Myometrial cell (primary cell): ENCODE measurements at places on chromosomes 4 and X. TPM values are rescaled to one million over a fixed set of nuclear protein-coding genes. Genes with fewer than 3 reads are reported as not detected.

NFKB1 gene
- total RNA-seq = 33.4 and 36.7 TPM in 2 replicates

CXCL6 gene
- 0.58 and 4.6 TPM in 2 replicates for total RNA-seq

GYPB gene
- total RNA-seq = not detected in 2 replicates

SLC34A2 gene
- total RNA-seq = not detected in 2 replicates

MAGEC3 gene
- total RNA-seq = not detected in 2 replicates

CCDC158 gene
- total RNA-seq = not detected in 2 replicates

F8A3 gene
- 1.2 and 3.5 TPM in 2 replicates for total RNA-seq

BEND4 gene
- total RNA-seq = 0.29 TPM in 1 of 2 replicates, not detected in the other

MANBA gene
- total RNA-seq = 11.5 and 15.4 TPM in 2 replicates

KCNIP4 gene
- total RNA-seq = not detected in 2 replicates

CNGA1 gene
- total RNA-seq = 1.2 TPM in 1 of 2 replicates, not detected in the other

ADGRG4 gene
- total RNA-seq = not detected in 2 replicates

KLKB1 gene
- total RNA-seq = not detected in 2 replicates

PASD1 gene
- total RNA-seq = not detected in 2 replicates
